ENCODE measurements at places on chromosomes 1 and 21.

DNA sequence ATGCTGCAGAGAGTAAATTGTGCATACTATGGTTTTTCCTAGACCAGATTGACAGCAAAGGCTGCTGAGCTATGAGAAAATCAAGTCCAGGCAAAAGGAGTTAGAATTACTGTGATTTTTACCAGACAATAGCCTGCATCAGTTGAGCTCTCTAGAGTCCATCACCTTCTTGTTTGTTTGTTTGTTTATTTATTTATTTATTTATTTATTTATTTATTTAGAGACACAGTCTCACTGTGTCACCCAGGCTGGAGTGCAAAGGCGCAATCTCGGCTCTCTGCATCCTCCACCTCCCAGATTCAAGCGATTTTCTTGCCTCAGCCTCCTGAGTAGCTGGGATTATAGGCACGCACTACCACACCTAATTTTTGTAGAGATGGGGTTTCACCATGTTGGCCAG lies 24.2 kb upstream of the ABCB10 start:
- no peak for DNase-seq

DNA sequence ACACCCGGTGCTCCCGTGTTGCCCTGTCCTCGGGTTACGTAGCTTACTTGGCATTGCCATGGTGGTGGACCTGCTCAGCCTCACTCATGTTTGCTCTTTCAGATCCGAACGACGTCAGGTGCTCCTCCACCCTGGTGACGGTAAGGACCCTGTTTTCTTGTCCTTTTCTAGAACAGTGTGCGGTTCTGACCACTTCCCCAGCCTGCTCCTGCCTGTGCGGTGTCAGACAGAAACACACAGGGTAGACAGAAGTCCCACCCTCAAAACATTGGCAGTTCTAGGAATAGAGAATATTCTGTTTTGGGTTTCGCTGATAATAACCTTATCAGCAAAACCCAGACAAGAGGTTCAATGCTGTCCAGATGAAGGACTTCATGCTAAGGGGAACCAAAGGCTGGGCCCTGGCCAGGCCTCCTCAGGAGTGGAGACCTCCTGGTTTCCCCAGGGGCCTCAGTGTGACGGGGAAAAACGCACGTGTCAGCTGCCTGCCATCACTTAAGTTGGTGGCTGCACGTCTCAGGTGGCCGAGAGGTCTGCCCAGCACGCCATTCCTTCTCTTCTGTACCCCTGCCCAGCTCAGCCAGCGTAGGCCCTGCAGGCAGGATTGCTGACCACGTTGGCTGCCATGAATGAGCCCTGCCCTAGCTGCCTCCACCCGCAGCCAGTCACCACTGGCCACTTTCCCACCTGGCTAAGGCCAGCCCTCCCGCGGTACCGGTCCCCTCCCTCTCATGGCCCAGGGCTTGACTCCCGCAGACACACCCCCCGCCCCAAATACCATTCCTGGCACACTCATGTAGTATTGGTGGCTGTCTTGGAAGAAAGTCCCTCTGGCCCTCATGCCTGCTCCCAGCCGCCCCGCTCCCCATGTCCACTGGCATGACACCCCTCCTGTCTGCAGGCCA lies 33.6 kb downstream of the SLC37A1 start:
- no peak for DNase-seq

- no peak for DNase-seq
Observed at GRCh38 chr1:218527737-218528136, 182.6 kb downstream of the TGFB2 start.

GRCh38 chr1:181180407-181181031 lies 92.0 kb downstream of the IER5 start:
- peak; percentile 78 for DNase-seq

GRCh38 chr1:229237320-229237719 lies 33.6 kb upstream of the RAB4A start:
- DNase-seq: no peak

DNA sequence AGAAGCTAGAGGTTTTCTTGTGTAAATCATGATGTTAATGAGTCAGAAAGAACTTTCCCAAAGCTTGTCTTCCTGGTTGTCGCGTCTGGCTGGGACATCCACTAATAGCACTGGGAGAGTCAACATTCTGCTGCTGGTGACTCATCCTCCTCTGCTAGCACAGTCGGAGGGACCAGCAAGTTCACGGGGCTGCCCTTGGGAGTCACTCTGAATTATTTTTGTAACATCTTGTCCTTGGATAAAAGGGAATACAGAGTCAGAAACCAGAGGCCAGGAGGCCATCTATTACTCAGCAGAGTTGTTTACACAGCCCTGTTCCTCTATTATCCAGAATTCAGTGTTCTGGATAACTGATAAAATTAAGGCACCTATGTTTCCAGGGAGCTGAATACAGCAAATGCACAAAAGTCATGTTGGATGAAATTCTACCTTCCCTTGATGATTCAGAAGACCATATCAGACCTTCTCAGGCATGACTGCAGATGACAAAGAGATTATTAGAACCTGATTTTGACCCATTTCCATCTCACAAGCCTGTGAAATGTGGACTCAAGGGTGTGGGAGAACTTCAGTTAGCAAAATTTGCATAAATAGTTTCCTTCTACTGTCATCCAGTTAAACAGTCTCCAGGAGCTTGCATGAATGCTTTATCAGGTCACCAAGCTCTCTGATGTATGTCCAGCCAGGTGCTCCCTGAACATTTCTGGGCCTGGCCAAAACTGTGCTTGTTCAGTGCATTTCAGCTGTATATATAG lies 68.1 kb downstream of the JAK1 start:
- DNase-seq: no peak

DNA sequence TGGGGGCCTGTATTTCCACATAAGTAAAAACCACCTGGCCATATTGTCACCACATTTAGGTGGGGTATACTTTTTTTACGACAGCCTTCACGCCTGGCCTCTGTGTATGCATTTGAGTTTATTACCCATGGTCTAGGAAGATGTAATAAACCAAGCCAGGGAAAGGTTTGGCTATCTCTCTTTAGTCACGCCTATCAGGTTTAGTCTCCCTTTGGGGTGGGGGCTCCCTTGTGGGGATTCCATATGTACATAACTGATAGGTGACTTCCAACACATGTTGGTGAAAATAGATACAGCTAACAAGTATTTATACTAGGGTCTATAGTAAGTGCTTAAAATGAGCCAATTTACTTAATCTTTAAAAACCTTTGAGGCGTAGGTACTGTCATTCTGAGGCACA lies 4.2 kb downstream of the YBX1 start:
- DNase-seq: no peak

GRCh38 chr1:46735708-46736324 lies 16.9 kb upstream of the EFCAB14 start:
- DNase-seq: peak; percentile 83

All from neural progenitor cell (in vitro differentiated cells).